Activated gamma-delta T cell treated with Interleukin-2 at 50 U/mL for 16 hours (primary cell): ENCODE measurements at places on chromosomes 7 and 10.

- DNase-seq, result no peak
Observed at GRCh38 chr10:75648351-75648750, 216.9 kb downstream of the LRMDA start.

GRCh38 chr7:122764020-122764419 is 61.3 kb upstream of the RNF148 start:
- no peak for DNase-seq

DNA sequence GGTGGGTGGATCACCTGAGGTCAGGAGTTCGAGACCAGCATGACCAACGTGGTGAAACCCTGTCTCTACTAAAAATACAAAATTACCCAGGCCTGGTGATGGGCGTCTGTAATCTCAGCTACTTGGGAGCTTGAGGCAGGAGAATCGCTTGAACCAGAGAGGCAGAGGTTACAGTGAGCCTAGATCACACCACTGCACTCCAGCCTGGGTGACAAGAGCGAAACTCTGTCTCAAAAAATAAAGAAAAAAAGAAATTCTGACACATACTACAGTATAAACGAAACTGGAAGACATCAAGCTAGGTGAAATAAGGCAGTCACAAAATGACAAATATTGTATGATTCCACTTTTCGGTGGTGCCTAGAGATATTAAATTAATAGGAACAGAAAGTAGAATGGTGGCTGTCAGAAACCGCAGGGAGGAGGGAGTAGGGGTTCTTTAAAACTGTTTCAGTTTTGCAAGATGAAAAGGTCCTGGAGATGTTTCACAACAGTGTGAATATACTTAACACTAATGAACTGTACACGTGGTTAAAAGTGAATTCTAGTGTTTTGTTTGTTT is 23.2 kb downstream of the PILRA start:
- no peak for DNase-seq

GRCh38 chr10:53315709-53316108 is 543.1 kb upstream of the MBL2 start:
- DNase-seq, result no peak

DNA sequence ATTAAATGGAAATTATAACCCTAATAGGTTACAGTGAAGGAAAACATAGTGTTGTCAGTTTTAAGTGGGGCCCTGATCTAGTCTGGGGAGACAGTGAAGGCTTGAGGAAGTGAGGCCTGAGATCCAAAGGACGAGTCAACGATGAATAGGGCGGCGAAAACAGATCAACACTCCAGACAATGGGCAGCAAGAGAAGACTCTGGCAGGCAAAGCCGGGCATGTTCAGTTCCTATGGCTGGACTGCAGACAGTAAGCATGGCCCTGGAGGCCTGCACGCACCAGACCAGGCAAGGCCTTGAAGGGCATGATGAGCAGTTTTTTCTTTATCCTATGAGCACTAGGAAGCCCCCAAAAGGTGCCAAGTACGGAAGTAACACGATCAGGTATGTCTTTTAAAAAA is 127.8 kb downstream of the RNF216 start:
- no peak for DNase-seq

DNA sequence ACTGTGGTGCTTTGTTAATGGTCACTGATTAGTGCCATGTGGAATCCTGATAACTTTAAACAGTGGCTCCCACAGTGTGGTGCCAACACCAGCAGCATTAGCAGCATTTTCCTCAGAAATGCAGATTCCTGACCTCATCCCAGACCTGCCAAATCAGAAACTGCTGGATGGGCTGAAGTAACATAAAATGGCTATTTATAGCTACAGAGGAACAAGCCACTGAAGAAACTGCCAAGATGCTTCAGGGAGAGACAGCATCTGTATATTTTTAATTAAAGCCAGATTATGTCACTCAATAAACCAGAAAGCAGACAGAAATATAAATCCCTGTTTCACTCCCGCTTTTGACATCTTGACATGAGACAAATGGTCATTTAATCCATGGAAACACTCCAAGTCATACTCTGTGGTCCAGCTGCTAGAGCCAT is 178.5 kb downstream of the AMPH start:
- no peak for DNase-seq

DNA sequence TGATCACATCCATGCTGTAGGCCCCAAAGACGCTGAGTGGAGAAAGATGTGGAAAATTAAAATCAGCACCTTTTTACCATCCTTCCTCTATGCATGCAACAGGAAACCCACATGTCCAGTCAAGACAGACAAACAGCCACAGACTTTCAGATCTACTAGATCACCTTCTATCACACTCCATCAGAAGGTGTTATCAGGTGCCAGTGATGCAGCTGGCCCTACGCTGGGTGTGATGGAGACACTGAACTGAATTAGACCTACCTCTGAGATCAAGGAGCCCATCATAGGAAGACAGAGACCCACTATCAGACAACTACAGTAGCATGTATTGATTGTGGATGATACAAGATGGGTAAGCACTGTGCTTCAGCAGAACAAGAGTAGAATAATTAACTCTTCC is 15.5 kb downstream of the CYP3A4 start:
- DNase-seq, result no peak

DNA sequence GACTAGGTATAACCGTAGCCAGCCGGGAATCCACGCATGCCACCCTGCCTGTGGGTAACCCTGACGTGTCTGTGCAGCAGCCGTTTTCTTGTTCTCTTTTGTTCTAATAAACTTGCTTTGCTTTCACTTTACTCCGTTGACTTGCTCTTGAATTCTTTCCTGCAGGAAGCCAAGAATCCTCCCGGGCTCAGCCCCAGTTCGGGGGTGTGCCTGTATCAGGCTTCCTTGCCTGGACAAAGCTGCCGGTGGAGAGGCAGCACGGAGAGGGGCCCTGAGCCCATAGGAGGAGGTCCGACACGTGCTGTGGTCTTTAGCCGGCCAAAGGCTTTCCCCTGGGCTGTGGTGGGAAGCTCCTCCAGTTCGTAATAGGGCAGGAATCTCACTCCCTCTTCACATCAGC is 256.5 kb upstream of the PPP2R2D start:
- no peak for DNase-seq

- DNase-seq, result no peak
Observed at GRCh38 chr10:11901454-11901832, 78.3 kb downstream of the PROSER2 start.

GRCh38 chr7:142855114-142855743 is 353 bp downstream of the EPHB6 start:
- no peak for DNase-seq

DNA sequence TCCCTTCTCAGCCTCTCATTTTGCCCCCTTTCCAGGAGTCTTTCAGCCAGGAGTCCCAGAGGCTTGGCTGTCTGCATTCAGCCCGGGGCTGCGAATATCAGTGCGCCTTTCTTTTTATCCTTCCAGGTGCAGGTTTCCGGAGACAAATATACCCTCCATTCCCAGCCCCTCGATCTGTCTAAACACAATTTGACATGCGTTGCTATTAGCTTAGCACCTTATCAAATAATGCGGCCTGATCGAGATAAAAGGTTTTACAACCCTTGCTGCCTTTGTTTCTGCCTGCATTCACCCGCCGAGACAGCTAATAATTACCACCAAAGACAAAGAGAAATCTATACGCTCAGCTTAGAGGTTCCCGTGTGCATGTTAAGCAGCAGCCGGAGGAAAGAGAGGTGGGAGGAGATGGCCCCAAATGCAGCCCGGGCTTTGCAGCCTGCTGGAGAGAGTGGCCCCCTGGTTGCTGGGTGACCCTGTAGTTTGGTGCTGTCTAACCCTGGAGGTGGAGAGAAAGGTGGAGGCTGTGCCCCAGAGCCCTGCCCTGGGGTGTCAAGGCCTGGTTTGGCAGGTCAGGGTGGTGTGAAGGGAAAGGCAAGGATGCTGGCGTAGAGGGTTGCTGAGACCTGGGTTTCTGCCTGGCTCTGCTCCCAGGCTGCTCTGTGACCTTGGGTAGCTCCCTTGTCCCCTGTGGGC is 185.3 kb downstream of the RPS24 start:
- no peak for DNase-seq

GRCh38 chr7:45161842-45162241 is 4.3 kb downstream of the RAMP3 start:
- DNase-seq, result no peak

GRCh38 chr7:28847176-28847575 is 111.0 kb downstream of the TRIL start:
- no peak for DNase-seq

DNA sequence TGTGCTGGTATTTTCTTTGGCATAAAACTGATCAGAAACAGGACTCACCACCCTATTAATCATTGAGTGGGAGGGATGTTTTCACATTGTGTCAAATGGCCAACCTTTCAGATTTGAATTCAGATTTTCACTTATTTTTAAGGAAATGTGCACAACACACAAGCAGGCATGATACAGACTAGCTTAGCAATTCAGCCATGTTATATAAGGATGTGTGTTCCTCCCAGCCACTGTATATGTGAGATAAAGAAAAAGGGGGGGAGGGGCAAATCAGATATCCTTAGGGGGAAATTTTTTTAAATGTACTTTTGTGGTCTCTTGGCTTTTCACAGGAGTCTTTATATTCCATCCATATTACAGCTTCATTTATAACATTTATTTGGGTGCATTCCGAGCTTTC is 3.1 kb downstream of the GAD2 start:
- DNase-seq, result no peak

- DNase-seq, result no peak
Observed at GRCh38 chr7:26186364-26187311, 13.9 kb downstream of the HNRNPA2B1 start.

- DNase-seq, result no peak
Observed at GRCh38 chr10:125628104-125629049, 54.6 kb downstream of the TEX36 start.

DNA sequence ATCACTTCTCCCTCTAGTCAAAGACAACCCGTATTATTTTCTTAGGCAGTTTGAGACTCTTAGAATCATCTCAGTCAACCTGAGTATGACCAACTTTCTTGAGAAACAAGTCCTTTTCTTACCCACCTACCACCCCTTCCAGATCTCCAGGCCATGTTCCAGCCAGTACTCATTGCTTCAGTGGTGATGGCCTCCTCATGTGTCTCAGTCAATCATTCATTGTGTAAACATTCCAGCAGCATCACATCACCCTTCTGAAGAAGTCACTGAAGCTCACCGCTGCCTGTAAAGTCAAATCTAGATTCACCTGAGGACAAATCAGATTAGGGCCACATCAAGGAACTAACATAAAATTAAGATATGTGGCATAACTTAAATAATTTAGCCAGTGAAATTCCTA is 467.2 kb upstream of the NRP1 start:
- no peak for DNase-seq

GRCh38 chr10:130763491-130763890 is 548.0 kb downstream of the TCERG1L start:
- no peak for DNase-seq

DNA sequence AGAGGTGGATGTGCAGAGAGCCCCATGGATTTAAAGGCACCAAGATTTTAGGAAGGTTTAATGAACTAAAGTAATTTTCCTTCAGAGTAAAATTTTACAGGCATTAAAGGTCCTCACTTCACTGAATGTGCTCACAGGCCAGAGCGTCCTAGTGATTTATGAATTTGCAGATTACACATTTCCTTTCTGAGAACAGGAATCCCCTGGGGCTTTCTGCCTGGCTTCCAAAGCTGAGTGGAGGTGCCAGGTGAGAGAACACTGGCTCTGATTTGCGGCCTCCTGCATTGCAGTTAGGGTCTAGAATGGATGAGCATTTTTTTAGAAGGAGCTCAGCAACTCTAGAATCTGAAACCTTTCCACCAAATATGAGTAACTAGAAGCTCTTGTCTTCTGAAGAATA is 194.3 kb downstream of the SORCS3 start:
- no peak for DNase-seq

DNA sequence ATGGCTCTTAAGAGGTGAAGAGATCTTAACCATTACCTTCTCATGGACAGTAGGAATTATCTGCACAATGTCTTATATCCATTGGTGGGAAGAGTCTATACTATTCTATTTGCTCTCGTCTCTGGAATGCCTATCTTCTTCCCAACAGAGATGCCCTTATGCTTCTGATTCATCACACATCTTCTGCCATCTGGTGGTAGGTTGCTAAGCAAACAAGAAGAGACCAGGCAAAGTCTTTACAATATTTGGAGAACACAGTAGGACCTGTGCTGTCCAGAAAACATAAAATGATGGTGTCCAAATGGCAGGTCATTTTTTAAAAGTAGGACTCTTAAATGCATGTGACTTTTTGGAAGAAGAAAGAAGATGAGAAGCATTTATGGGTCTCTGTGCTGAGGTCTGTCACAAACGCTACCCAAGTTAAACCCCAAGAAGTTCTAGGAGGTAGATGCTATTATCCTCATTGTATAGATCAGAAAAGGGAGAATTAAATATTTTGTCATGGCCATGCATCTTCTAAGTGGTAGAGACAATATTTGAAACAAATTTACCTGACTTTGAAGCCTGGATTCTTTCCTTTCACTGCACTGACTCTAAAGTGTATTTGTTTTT is 67.8 kb upstream of the NXPH1 start:
- DNase-seq, result no peak

GRCh38 chr10:60031664-60032063 is 125.3 kb upstream of the CCDC6 start:
- DNase-seq, result no peak

- DNase-seq, result no peak
Observed at GRCh38 chr7:158299607-158300006, 288.0 kb downstream of the PTPRN2 start.

DNA sequence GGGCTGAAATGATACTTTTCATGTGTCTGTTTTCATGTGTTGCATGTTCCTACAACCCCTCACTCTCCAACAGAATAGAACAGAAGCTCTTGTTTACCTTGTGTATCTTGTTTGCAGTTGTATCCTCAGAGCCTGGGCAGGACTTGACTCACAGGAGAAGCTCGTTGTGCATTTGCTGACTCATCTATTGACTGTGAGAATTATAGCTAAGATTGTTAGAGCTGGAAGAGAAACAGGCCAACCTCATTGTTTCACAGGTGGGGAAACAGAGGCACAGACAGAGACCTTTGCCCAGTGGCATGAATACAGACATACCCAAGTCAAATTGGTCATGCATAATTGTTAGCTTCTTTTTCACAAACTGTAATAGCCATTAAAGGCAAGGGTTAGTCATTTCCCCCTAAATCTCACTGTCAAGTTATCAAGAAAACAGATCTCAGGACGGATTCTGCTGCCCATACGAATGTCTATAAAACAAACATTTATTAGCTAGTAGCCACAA is 4.6 kb upstream of the TSPAN15 start:
- DNase-seq, result no peak

GRCh38 chr7:69208276-69208675 is 390.0 kb upstream of the AUTS2 start:
- DNase-seq, result no peak

- no peak for DNase-seq
Observed at GRCh38 chr7:40468891-40469864, 334.4 kb downstream of the SUGCT start.
